CD8-positive, alpha-beta memory T cell (primary cell): ENCODE measurements at places on chromosomes 1 and 21. TPM values are rescaled to one million over a fixed set of nuclear protein-coding genes. Genes with fewer than 3 reads are reported as not detected.

- H3K4me3 ChIP-seq, result no peak overlapping the region
- H3K4me1 ChIP-seq, result no peaks in the 10 kb centered on the region
- H3K27ac ChIP-seq, result no peak overlapping the region
- H3K27me3 ChIP-seq, result no peaks in the 10 kb centered on the region
- DNase-seq, result no peak
Observed at GRCh38 chr1:38516560-38516959, 343.0 kb downstream of the RRAGC start.

GRCh38 chr1:28518745-28519341 lies 13.0 kb downstream of the RCC1 start:
- H3K27ac ChIP-seq, result peak overlapping the region; percentile 75
- DNase-seq, result peak; percentile 42
- H3K36me3 ChIP-seq, result peaks cover under 1% of the 10 kb centered on the region
- H3K4me1 ChIP-seq, result peaks cover 18% of the 10 kb centered on the region
- no peaks in the 10 kb centered on the region for H3K27me3 ChIP-seq

DNA sequence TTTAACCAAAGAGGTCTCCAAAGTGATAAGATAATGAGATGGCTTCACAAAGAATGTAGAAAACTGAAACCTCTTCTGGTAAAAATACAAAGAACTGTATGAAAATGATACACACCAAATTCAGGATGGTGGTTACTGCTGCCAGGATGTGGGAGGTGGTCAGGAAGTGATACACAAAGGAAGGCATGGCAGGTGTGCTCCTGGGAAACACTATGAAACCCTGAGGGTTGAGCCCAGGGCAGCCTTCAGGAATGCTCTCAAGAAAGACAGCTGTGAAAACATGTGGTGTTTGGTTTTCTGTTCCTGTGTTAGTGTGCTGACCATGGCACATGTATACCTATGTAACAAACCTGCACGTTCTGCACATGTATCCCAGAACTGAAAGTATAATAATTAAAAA lies 109.3 kb downstream of the NTNG1 start:
- H3K27me3 ChIP-seq, result no peaks in the 10 kb centered on the region
- H3K4me1 ChIP-seq, result no peaks in the 10 kb centered on the region
- no peaks in the 10 kb centered on the region for H3K36me3 ChIP-seq

DNA sequence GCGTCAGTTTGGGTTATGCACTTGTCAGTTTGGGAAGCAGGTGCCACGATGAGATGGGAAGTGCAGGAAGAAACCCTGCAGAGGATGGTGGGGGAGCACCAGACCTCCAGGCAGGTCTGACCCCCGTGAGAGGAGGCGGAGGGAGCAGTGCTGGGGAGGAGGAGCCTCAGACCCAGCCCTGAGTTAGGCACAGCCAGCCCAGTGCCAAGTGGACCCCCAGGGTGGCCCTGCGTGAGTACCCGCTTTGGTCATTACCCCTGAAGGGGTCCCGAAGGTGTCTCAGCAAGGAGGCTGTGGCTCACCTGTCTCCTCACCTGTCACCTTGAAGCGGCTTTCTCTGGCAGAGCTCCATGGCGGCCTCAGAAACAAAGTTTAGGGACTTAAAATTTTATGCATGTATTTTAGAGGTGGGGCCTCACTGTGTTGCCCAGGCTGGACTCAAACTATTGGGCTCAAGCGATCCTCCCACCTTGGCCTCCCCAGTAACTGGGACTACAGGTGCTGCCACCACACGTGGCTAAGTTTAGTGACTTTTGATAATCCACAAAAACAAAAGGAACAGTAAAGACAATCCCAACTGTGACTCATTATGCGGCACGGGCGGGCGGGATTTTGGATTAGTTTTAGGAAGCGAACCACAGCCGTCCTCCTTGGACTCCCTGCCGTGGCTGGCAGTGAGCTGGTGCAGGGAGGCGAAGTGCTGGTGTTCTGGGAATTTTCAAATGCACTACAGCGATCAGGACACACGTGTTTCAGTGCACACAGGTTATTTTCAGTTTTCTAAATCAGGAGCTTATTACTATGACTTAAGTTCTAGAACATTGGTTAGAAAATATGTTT lies 4.7 kb downstream of the AGPAT3 start:
- H3K4me3 ChIP-seq, result no peak overlapping the region
- peaks cover 4% of the 10 kb centered on the region for H3K36me3 ChIP-seq
- H3K27ac ChIP-seq, result no peak overlapping the region
- no peak for DNase-seq
- H3K27me3 ChIP-seq, result no peaks in the 10 kb centered on the region

- peaks cover 17% of the 10 kb centered on the region for H3K4me1 ChIP-seq
- no peaks in the 10 kb centered on the region for H3K36me3 ChIP-seq
- H3K4me3 ChIP-seq, result no peak overlapping the region
- no peak for DNase-seq
- no peaks in the 10 kb centered on the region for H3K27me3 ChIP-seq
Observed at GRCh38 chr1:145782272-145783099, 41.4 kb downstream of the RNF115 start.

DNA sequence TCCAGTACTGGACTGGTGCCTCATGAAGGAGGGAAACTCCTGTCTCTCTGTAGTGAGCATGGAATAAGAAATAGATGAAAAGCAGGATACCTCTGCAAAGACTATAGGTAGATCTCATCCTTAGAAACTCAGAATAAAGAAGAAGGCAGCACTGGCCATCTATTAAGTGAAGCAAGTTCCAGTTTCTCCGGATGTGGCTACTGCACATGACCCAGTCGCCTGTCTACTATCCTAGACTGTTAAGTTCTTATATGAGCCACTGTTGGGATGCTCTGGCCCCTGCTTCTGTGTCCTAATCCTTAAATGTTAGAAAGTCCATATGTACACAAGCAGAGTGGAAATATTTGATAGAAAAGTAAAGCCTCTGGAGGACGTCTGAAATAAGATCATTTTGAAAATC lies 2.2 kb downstream of the FASLG start:
- H3K27me3 ChIP-seq, result no peaks in the 10 kb centered on the region
- no peak overlapping the region for H3K27ac ChIP-seq
- DNase-seq, result no peak
- no peaks in the 10 kb centered on the region for H3K36me3 ChIP-seq
- H3K4me1 ChIP-seq, result peaks cover 55% of the 10 kb centered on the region

GRCh38 chr1:66312271-66312990 lies 221.5 kb upstream of the SGIP1 start:
- H3K27me3 ChIP-seq, result no peaks in the 10 kb centered on the region
- no peak overlapping the region for H3K27ac ChIP-seq
- no peak for DNase-seq
- H3K4me1 ChIP-seq, result peaks cover 5% of the 10 kb centered on the region
- H3K36me3 ChIP-seq, result no peaks in the 10 kb centered on the region

GRCh38 chr1:206706298-206706791 lies 21.6 kb downstream of the MAPKAPK2 start:
- DNase-seq, result no peak
- H3K4me3 ChIP-seq, result no peak overlapping the region
- peaks cover 71% of the 10 kb centered on the region for H3K4me1 ChIP-seq
- H3K36me3 ChIP-seq, result no peaks in the 10 kb centered on the region
- H3K27me3 ChIP-seq, result no peaks in the 10 kb centered on the region

GRCh38 chr21:37642493-37642892 lies 273.8 kb downstream of the KCNJ6 start:
- no peaks in the 10 kb centered on the region for H3K4me1 ChIP-seq
- peaks cover 3% of the 10 kb centered on the region for H3K27me3 ChIP-seq
- no peaks in the 10 kb centered on the region for H3K36me3 ChIP-seq
- DNase-seq, result peak; percentile 26
- no peak overlapping the region for H3K27ac ChIP-seq

DNA sequence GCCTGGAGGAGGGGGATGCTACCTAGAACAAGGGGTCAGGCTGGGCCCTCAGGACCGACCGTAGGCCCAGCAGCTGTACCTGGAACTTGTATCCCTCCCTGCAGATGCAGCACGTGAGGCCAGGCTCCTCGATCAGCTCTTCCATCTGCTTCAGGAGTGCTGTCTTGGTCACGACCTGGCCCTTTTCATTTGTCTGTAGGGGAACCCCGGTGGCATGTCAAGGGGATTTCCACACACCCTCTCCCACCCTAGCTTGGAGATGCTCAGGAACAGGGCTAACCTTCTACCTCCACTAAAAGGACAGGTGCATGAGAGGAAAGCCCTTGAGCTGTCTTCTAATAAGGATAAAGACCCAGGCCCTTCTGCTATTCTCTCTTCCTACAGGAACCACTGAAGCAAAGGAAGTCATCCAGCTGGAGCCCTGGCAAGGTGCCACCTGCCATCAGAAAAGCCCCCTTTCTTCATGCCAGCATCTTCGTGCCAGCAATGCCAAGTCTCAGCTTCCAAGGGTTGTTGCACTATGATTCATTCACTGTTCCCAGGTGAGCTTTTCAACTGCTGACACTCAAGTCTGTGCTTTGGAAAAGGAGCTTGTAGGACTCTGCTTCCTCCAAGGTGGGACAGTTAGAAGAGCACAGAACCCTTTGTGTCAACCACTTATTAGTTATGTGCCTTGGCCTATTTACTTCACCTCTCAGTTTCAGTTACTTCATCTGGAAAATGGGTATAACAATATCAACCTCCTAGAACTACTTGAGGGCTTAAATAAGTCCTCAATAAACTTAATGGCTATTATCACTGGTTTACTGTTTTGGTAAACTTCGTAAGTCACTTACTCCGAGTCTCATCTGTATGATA lies 122.1 kb downstream of the UBR4 start:
- H3K36me3 ChIP-seq, result peaks cover 84% of the 10 kb centered on the region
- no peak overlapping the region for H3K27ac ChIP-seq
- no peaks in the 10 kb centered on the region for H3K4me1 ChIP-seq
- H3K4me3 ChIP-seq, result no peak overlapping the region

- H3K4me3 ChIP-seq, result no peak overlapping the region
- no peaks in the 10 kb centered on the region for H3K36me3 ChIP-seq
Observed at GRCh38 chr21:37551993-37552355, 185.4 kb downstream of the DYRK1A start.

- no peak for DNase-seq
- no peaks in the 10 kb centered on the region for H3K36me3 ChIP-seq
- no peaks in the 10 kb centered on the region for H3K4me1 ChIP-seq
Observed at GRCh38 chr1:235525314-235525713, 21.1 kb upstream of the B3GALNT2 start.

NUAK2 gene
- total RNA-seq, result 4.5 TPM

DNA sequence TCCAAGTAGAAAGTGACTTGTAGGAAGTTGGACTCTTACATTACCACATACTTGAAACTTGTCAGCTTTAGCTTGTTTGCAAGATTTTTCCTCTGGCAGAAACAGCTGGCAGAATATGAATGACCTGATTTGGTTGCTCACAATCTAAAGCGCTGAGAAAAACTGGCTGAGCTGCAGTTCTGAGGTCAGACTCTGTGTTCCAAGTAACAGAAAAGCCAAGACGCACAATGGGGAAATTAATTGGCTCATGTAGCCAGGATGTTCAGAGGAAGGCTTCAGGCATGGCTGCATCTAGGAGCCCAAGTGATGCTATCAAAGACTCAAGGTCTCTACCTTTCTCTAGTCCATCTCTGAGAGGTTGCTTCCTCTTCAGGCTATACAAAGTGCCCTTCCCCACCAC lies 27.0 kb downstream of the ALPL start:
- H3K36me3 ChIP-seq, result no peaks in the 10 kb centered on the region
- H3K27ac ChIP-seq, result no peak overlapping the region
- no peaks in the 10 kb centered on the region for H3K4me1 ChIP-seq
- DNase-seq, result no peak
- no peak overlapping the region for H3K4me3 ChIP-seq

GRCh38 chr1:179786815-179787685 lies 44.0 kb downstream of the FAM163A start:
- no peaks in the 10 kb centered on the region for H3K4me1 ChIP-seq
- DNase-seq, result no peak
- no peak overlapping the region for H3K27ac ChIP-seq
- H3K4me3 ChIP-seq, result no peak overlapping the region
- peaks cover 4% of the 10 kb centered on the region for H3K27me3 ChIP-seq
- H3K36me3 ChIP-seq, result no peaks in the 10 kb centered on the region

SNX7 gene
- not detected for total RNA-seq

WDR4 gene
- 54.9 TPM for total RNA-seq

FBXO2 gene
- total RNA-seq, result 1.8 TPM

- H3K27me3 ChIP-seq, result no peaks in the 10 kb centered on the region
- no peaks in the 10 kb centered on the region for H3K36me3 ChIP-seq
- no peaks in the 10 kb centered on the region for H3K4me1 ChIP-seq
- no peak for DNase-seq
- H3K4me3 ChIP-seq, result no peak overlapping the region
Observed at GRCh38 chr1:118636004-118636403, 352.1 kb downstream of the TBX15 start.

- peaks cover 14% of the 10 kb centered on the region for H3K4me1 ChIP-seq
- H3K4me3 ChIP-seq, result no peak overlapping the region
- no peak overlapping the region for H3K27ac ChIP-seq
- no peaks in the 10 kb centered on the region for H3K27me3 ChIP-seq
- DNase-seq, result no peak
Observed at GRCh38 chr1:246785494-246786111, 61.4 kb downstream of the SCCPDH start.

LCE2C gene
- not detected for total RNA-seq

DNA sequence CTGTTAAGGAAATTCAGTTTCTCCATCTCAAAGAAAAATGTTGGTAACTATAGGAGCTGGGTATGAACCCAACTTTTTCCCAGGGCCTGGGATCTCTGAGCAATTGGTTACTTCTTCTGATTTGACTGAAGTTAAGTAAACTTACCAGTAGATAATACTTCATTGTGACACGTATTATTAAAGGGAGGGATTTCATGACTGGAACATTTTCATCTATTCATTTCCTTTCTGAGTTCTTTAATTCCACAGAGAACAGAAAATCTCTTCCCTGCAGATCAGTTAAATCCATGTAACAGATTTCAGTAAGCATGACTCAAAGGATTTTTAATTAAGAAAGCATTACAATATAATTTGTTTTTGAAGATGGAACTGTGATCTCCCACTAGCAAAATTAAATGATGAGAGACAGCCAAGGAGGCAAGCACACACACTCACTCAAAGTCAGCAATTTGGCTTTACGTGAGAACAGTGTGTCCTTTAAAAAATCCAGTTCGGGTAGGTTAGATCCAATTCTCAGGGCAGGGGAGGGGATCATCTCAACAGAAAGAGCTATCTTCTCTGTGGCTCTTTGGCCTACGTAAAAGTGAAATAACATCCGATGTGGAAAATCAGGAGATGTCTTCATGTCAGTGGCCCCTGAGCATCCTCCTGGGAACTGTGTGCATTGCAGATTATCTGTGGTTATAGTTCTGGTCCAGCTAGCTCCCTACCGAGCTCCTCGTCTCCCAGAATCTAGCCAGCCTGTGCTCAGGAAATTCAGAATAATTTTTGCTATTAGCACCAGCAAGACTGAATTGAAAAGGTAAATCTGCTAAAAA lies 10.8 kb upstream of the MYOC start:
- H3K36me3 ChIP-seq, result no peaks in the 10 kb centered on the region
- no peak for DNase-seq
- H3K27ac ChIP-seq, result no peak overlapping the region
